Left renal cortex interstitium (tissue), 4 donors: ENCODE measurements at places on chromosomes 16 and 17. TPM values are rescaled to one million over a fixed set of nuclear protein-coding genes. Genes with fewer than 3 reads are reported as not detected.

DNA sequence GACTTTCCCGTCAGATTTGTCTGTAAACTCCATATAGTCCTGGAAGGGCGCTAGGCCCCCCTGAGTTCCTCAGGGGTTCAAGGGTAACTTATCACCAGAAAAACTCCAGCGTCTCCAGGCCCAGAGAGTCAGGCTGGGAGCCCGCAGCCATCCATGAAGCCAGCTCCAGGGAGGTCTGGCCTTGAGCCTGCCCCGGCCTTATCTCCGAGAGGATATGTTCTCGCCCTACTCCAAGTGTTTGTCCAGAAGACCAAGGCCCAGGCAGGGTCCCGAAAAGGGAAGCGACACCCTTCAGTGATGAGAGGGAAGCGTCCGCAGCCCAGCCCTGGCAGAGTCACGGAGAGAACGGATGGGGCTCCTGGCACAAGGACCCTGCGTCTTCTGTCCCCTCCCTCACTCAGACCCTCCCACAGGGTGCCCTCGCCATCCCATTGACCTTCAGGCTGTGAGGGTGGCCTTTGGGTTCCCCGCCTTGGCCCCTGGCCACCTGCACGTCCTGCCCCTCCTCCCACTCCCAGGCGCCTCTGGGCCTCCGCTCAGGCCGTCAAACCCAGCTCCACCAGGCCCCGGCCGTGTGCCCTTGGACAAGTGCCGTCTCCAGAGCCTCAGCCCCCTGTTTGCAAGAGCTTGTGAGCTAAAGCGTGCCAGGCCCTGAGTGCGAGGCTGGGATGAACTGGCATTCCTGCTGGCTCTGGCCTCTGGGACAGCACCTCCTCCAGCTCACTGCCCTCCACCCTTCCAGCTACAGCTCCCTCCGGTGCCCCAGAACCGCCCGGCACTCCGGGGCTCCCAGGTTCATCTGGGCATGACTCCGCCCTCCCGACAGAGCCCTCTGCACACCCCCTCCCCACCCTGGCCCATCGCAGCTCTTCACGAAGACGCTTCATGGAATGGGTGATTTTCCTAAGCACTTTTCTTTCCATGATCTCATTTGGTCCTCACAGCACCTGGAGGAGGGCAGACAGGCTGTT is 83.4 kb downstream of the ZDHHC7 start:
- no peak for DNase-seq

GRCh38 chr16:89297156-89297874 is 79.8 kb downstream of the ZNF778 start:
- DNase-seq, result no peak

DNA sequence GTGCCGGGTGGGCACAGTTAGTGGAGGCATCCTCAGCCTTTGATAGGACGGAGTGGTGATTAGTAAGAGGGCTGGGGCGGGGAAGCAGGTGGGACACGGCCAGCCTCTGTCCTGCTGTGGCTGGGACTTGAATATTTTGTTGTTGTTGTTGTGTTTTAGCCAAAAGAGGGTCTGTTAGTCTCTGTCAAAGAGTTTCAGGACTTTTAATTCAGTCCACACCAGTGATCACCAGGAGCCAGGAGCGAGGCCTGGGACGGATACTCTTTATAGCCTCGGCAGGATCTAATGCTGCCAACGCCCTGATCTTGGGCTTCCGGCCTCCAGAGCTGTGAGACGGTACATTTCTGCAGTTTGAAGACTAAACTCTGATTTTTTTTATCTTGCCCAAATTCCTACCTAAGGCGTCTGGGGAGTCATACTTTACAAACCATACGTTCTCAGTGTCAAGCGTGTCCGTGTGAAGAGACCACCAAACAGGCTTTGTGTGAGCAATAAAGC is 2.9 kb upstream of the RNF213 start:
- DNase-seq, result no peak

Gene KRT39
- 0.09 TPM for polyA plus RNA-seq

Gene ABCC3
- 14.4 TPM for polyA plus RNA-seq

Gene HNF1B
- polyA plus RNA-seq, result 113 TPM

Gene HOXB6
- polyA plus RNA-seq, result 82.4 TPM

Gene HOXB1
- polyA plus RNA-seq, result 0.17 TPM

DNA sequence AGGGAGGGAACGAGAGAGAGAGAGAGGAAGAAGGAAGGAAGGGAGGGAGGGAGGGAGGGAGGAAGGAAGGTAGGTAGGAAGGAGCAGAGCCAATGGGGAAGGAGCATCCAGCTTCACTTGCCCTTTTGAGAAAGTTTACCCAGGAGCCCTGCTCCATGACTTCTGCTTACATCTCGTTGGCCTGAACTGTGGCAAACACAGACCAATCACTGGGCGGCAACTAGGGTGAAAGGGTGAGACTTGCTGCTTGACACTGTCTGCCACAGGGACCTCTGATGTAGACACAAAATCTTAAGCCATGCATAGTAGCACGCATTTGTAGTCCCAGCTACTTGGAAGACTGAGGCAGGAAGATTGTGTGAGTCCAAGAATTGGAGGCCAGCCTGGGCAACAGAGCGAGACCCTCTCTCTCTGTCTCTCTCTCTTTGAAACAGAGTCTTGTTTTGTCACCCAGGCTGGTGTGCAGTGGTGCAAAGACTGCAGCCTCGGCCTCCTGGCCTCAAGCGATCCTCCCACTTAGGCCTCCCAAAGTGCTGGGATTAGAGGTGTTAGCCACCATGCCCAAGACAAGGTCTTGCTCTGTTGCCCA is 19.5 kb upstream of the TUBG2 start:
- no peak for DNase-seq

Gene TPPP3
- 52.9 TPM for polyA plus RNA-seq

GRCh38 chr16:88334778-88335720 is 47.7 kb upstream of the ZNF469 start:
- no peak for DNase-seq

GRCh38 chr17:16995930-16996329 is 24.0 kb upstream of the TNFRSF13B start:
- DNase-seq, result no peak
